Small intestine (tissue), 16 donors: ENCODE measurements at places on chromosomes 7 and 10. TPM values are rescaled to one million over a fixed set of nuclear protein-coding genes. Genes with fewer than 3 reads are reported as not detected.

- no peaks in the 10 kb centered on the region for H3K4me1 ChIP-seq
- no peaks in the 10 kb centered on the region for H3K27me3 ChIP-seq
- H3K4me3 ChIP-seq: no peak overlapping the region
- H3K27ac ChIP-seq: no peak overlapping the region
Observed at GRCh38 chr10:8065651-8066050, 11.2 kb downstream of the GATA3 start.

- DNase-seq: no peak
- no peak overlapping the region for H3K4me3 ChIP-seq
- H3K36me3 ChIP-seq: peaks cover 39% of the 10 kb centered on the region
Observed at GRCh38 chr10:24513155-24513554, 210.5 kb downstream of the ARHGAP21 start.

DNA sequence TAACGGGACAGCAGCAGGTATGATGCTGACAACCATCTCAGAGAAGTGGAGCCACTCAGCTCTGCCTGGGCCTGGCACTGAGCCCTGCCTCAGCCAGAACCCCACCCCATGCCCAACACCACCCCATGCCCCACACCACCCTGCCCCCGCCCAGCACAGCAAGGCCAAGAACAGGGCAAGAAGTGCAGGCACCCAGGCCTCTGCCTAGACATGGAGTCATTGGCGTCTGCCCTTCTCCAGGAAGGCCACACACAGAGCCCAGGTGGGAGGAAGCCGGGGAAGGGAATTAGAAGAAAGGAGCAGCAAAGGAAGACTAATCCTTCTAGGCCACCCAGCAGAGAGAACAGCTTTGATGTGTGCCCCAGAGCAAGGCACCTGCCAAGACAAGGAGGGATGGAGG is 18.9 kb downstream of the CAMK2G start:
- no peaks in the 10 kb centered on the region for H3K27me3 ChIP-seq
- peaks cover 17% of the 10 kb centered on the region for H3K4me1 ChIP-seq
- no peak overlapping the region for H3K4me3 ChIP-seq
- H3K36me3 ChIP-seq: peaks cover 5% of the 10 kb centered on the region
- H3K27ac ChIP-seq: peak overlapping the region; percentile 64

GRCh38 chr7:18003286-18003994 is 24.2 kb downstream of the PRPS1L1 start:
- no peak for DNase-seq
- H3K4me3 ChIP-seq: no peak overlapping the region
- no peak overlapping the region for H3K27ac ChIP-seq

DNA sequence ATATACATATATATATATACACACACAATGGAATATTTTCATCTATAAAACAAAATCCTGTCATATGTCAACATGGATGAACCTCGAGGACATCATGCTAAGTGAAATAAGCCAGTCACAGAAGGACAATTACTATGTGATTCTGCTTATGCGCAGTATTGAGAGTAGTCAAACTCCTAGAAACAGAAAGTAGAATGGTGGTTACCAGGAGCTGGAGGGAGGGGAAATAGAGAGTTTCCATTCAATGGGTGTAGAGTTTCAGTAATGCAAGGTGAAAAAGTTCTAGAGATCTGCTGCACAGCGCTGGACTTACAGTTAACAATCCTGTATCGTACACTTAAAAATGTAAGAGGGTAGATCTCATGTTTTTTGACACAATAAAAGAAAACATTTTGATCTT is 181.9 kb downstream of the CDCA7L start:
- H3K27ac ChIP-seq: no peak overlapping the region
- no peaks in the 10 kb centered on the region for H3K27me3 ChIP-seq
- no peaks in the 10 kb centered on the region for H3K36me3 ChIP-seq
- no peaks in the 10 kb centered on the region for H3K4me1 ChIP-seq
- DNase-seq: no peak

DNA sequence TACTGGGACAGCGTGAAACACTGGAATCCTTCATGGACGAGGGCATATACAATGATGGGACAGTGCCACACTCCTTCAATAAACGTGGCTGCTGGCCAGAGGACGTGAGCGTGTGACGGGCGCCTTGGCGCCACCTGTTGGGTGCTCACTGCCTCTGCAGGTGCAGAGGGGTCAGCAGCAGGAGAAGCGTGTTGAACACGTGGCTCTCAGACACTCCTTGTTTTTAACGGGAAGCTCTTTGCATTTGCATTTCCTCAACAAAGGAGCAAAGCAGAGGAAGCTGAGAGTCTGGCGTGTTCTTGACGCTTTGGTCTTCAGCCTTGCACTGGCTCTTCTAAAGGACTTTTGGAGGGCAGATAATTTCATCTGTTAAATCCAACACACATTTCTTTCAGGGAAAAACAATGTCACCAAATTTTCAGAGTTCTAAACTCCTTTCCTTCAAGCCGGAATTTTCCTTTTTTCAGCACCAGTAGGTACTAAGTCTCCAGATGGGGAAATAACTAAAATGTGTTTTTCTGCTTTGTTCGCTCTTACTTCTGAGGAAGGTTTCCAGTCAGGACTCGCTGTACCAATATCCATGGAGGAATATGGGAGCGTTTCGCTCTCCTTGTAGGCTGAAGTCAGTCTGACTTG is 2.9 kb upstream of the GET4 start:
- H3K4me3 ChIP-seq: no peak overlapping the region
- peak; percentile 88 for DNase-seq
- H3K36me3 ChIP-seq: peaks cover 61% of the 10 kb centered on the region
- no peak overlapping the region for H3K27ac ChIP-seq
- H3K4me1 ChIP-seq: no peaks in the 10 kb centered on the region
- no peaks in the 10 kb centered on the region for H3K27me3 ChIP-seq

GRCh38 chr7:140673774-140674155 is 1.0 kb downstream of the ADCK2 start:
- H3K4me1 ChIP-seq: peaks cover 5% of the 10 kb centered on the region
- H3K4me3 ChIP-seq: peak overlapping the region; percentile 53
- DNase-seq: no peak
- peak overlapping the region; percentile 14 for H3K27ac ChIP-seq

- no peaks in the 10 kb centered on the region for H3K27me3 ChIP-seq
- no peak for DNase-seq
- no peaks in the 10 kb centered on the region for H3K4me1 ChIP-seq
- H3K27ac ChIP-seq: no peak overlapping the region
- H3K36me3 ChIP-seq: no peaks in the 10 kb centered on the region
- no peak overlapping the region for H3K4me3 ChIP-seq
Observed at GRCh38 chr10:71008150-71008549, 119.8 kb upstream of the PCBD1 start.

GRCh38 chr10:112803961-112804401 is 146.1 kb upstream of the TCF7L2 start:
- no peaks in the 10 kb centered on the region for H3K27me3 ChIP-seq
- H3K27ac ChIP-seq: peak overlapping the region; percentile 91
- no peaks in the 10 kb centered on the region for H3K4me1 ChIP-seq
- DNase-seq: peak; percentile 48
- H3K36me3 ChIP-seq: no peaks in the 10 kb centered on the region

- H3K27ac ChIP-seq: no peak overlapping the region
- H3K4me3 ChIP-seq: no peak overlapping the region
- no peaks in the 10 kb centered on the region for H3K27me3 ChIP-seq
- no peaks in the 10 kb centered on the region for H3K4me1 ChIP-seq
Observed at GRCh38 chr10:31578181-31578852, 259.3 kb downstream of the ZEB1 start.

- H3K27ac ChIP-seq: no peak overlapping the region
- H3K4me3 ChIP-seq: no peak overlapping the region
- H3K36me3 ChIP-seq: no peaks in the 10 kb centered on the region
- no peaks in the 10 kb centered on the region for H3K4me1 ChIP-seq
Observed at GRCh38 chr7:86961686-86962085, 97.8 kb downstream of the ELAPOR2 start.

- no peak overlapping the region for H3K4me3 ChIP-seq
- H3K36me3 ChIP-seq: no peaks in the 10 kb centered on the region
- no peaks in the 10 kb centered on the region for H3K4me1 ChIP-seq
- peak; percentile 62 for DNase-seq
- no peaks in the 10 kb centered on the region for H3K27me3 ChIP-seq
- H3K27ac ChIP-seq: no peak overlapping the region
Observed at GRCh38 chr10:3668276-3668965, 116.6 kb downstream of the KLF6 start.

GRCh38 chr7:15593382-15593781 is 31.6 kb upstream of the AGMO start:
- DNase-seq: no peak
- no peak overlapping the region for H3K4me3 ChIP-seq
- no peaks in the 10 kb centered on the region for H3K27me3 ChIP-seq
- no peak overlapping the region for H3K27ac ChIP-seq
- H3K4me1 ChIP-seq: no peaks in the 10 kb centered on the region

DNA sequence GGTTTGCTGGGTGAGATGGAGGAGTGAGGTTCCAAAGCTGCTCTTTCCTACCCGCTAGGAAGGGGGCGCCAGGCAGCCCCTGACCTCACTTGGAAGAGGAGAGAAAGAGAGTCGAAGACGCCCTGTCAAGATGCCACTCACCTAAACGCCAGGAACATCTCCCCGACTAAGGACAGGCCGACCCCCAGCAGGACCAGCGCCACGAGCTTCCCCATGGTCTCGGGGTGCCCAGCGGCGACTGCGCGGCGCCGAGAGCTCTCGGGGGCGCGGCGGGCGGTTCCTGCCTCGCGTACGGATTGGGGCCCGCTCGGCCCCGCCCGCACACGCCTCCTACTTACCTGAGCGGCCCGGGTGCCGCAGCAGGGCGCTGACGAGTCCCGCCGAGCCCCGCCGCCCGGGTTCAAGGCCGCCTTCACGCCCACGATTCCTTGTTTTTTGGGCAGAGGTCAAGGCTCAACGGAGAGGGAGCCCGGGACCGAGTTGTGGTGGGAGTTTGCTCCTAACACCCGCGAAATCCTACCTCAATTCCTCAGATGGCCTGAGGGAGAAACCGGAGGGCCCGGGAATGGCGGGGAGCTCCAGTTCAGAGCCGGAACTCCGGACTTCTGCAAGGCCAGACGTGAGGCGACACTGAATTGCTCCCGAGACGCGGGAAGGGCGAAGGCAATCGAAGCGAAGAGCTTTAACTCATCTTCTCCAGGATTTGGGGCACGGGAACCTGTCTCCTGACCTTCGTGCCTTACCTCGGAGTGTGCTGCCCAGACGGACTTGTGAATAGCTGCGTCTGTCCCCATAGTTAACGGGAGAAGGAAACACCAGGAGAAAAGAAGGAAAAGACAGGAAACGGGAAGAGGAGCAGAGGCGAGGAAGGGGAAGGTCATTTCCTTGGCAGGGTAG is at the start of gene PON3:
PON3 (minus strand) TSS at position 240 of the 897 bp plus-strand sequence; CDS start at position 215, 25 bp downstream.
- no peaks in the 10 kb centered on the region for H3K4me1 ChIP-seq
- peak; percentile 87 for DNase-seq
- H3K27me3 ChIP-seq: no peaks in the 10 kb centered on the region
- peak within 1 kb of the TSS; percentile 77 for H3K27ac ChIP-seq
- H3K36me3 ChIP-seq: peaks cover 3% of the 10 kb centered on the region

DNA sequence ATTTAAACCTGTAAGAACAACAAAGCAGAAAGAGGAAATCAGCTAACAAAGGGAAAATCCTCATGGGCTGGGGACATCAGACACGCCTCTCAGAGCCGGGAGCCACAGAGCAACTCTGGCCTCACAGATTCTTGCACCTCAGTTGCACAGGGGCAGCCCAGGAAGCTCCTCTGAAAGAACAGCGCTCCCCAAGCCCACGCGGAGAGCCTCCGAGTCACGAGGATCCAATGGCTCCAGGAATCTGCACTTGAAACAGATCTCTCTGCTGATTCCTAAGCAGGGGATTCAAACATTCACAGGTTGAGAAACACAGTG is 213.2 kb upstream of the MGMT start:
- no peaks in the 10 kb centered on the region for H3K4me1 ChIP-seq
- H3K4me3 ChIP-seq: no peak overlapping the region
- H3K27ac ChIP-seq: no peak overlapping the region
- H3K27me3 ChIP-seq: peaks cover 2% of the 10 kb centered on the region
- DNase-seq: no peak

GRCh38 chr10:14173706-14174594 is 156.8 kb downstream of the FRMD4A start:
- H3K27ac ChIP-seq: no peak overlapping the region
- no peaks in the 10 kb centered on the region for H3K36me3 ChIP-seq
- H3K27me3 ChIP-seq: peaks cover 31% of the 10 kb centered on the region
- peak; percentile 4 for DNase-seq

The FEZF1 gene
- not detected for polyA plus RNA-seq

The NOS3 gene
- 14.7 TPM for polyA plus RNA-seq

The SEPTIN7 gene
- polyA plus RNA-seq: 80.1 TPM

The OR2A42 gene
- polyA plus RNA-seq: not detected

The NPSR1 gene
- polyA plus RNA-seq: not detected

The AVL9 gene
- 13.2 TPM for polyA plus RNA-seq

The ANKRD30A gene
- polyA plus RNA-seq: 0.19 TPM
